Naive thymus-derived CD4-positive, alpha-beta T cell (primary cell): ENCODE measurements at places on chromosomes 4 and X. TPM values are rescaled to one million over a fixed set of nuclear protein-coding genes. Genes with fewer than 3 reads are reported as not detected.

DNA sequence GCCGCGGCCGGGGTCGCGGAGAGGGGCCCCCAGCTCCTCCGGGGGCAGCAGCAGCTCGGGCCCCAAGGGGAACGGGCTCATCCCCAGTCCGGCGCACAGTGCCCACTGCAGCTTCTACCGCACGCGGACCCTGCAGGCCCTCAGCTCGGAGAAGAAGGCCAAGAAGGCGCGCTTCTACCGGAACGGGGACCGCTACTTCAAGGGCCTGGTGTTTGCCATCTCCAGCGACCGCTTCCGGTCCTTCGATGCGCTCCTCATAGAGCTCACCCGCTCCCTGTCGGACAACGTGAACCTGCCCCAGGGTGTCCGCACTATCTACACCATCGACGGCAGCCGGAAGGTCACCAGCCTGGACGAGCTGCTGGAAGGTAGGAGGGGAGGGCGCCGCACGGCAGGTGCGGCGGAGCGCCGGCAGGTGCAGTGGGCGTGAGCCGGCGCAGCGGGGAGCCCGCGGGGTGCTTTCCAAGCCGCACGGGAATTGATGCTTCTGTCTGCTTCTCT lies 886 bp downstream of the DCLK2 start:
- no peak for DNase-seq

GRCh38 chr4:1409079-1409478 lies 2.8 kb upstream of the NKX1-1 start:
- DNase-seq = no peak

DNA sequence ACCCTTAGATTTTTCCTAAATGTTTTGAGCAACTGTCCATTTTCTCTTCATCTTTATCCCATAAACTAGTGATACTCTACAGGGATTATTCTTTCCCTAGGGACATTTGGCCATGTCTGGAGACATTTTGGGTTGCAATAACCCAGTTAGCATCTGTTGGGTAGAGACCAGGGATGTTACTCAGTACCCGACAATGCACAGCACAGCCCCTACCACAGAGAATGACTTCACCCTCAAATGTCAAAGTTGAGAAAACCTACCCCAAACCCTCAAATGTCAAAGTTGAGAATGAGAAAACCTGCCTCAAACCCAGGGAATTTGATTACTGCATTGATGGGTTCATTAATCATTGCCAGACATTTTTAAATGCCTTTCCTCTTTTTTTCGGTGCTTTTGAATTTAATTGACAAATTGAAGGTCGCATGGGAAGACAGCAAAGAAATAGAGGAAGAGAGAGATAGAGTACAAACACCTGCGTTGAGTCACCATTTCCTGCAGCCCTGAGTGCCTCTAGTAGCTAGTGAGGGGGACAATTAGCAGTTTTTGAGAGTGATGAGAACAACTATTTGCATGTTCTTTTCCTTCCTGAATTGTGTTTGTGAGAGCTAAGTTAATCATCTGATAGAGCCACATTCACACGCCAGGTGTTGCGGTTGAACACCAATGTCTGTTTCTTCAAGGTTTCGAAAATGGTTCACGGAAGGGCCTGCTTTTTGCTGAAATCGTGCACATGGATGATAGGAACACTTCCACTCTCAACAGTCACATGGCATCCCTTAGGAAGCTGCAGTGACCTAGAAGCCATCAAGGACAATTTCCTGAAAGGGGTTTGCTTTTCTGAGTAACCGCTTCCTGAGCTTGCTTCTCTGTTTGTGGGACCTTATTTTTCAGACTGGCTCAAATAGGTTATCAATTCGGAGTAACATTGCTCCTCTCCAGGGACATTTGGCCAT lies 203.9 kb upstream of the VCX3A start:
- DNase-seq = peak; percentile 0

GRCh38 chr4:101806914-101807313 lies 16.4 kb downstream of the BANK1 start:
- DNase-seq = no peak

DNA sequence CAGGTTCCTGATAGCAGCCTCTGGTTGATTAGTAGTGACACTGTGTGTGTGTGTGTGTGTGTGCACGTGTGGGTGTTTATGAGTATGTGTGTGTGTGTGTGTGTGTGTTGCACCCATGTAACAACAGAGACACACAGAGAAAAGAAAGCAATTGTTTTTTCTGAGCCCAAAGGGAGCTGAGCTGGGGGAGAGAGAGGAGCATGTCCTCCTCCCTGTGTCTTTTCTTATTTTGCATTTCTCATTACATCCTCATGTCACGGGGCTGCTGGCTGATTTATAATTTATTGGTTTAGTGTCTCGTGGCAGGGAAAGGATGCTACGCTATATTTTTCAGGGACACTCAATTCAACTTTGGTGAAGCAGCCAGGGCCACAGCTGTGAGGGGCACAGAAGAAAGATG lies 511.4 kb downstream of the BCOR start:
- no peak for DNase-seq

DNA sequence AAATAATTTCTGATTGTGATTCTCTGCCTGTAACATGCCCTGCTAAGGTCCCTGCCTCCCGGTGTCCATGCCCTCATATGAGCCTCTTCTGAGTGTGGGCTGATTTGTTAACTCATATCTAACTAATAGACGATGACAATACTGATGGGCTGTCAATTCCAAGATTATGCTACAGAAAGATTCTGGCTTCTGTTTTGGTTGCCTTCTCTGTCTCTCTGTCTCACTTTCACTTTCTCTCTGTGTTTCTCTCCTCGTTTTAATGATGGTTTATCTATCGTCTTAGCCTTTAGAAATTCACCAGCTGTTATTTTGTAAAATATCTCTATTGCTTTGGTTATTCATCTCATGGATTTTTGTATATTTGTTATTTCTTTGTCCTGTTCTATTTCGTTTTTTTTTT lies 312.5 kb upstream of the ANXA10 start:
- DNase-seq = no peak

- DNase-seq = no peak
Observed at GRCh38 chr4:87045234-87045558, 110.4 kb downstream of the AFF1 start.

GRCh38 chrX:133745349-133745748 lies 240.0 kb downstream of the GPC3 start:
- DNase-seq = peak; percentile 30

DNA sequence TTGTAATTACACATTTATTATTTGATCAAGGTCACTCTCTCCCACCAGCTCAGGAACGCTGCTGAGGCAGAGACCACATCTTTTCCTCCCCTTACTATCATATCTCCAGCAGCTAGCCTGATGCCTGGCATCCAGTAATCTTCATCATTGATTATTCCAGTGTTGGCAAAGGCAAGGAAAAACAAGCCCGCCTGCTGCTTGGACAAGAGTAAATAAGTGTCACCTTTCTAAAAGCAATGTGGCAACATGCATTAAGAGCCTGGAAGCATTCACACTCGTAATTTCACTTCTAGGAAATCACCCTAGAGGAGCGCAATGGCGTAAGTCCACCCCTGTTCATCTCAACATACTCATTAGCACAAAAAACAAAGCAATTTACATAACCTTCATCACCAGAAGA lies 54.8 kb downstream of the APLN start:
- DNase-seq = no peak

GRCh38 chr4:110614173-110614963 lies 8.5 kb downstream of the PITX2 start:
- no peak for DNase-seq

DNA sequence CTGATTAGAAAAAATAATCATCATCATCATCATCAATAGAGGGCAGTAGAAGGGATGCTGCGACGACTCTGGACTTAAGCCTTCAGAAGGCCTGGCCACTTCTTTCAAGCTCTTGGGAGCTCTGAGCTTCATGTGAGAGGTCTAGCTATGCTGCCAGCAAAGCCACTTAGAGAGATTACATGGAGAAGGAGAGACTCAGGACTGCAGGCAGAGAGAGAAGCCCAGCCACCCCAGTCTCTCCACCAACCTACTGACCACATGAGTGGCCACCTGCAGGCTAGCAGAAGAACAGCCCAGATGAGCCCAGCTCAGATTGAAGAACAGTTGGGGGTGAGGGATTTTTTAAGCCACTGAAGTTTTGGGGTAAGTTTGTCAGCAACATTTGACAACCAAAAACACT lies 17.1 kb upstream of the TMEM150C start:
- no peak for DNase-seq

GRCh38 chr4:105483840-105484239 lies 10.0 kb upstream of the PPA2 start:
- no peak for DNase-seq

- no peak for DNase-seq
Observed at GRCh38 chr4:41888687-41889074, 46.5 kb upstream of the TMEM33 start.

DNA sequence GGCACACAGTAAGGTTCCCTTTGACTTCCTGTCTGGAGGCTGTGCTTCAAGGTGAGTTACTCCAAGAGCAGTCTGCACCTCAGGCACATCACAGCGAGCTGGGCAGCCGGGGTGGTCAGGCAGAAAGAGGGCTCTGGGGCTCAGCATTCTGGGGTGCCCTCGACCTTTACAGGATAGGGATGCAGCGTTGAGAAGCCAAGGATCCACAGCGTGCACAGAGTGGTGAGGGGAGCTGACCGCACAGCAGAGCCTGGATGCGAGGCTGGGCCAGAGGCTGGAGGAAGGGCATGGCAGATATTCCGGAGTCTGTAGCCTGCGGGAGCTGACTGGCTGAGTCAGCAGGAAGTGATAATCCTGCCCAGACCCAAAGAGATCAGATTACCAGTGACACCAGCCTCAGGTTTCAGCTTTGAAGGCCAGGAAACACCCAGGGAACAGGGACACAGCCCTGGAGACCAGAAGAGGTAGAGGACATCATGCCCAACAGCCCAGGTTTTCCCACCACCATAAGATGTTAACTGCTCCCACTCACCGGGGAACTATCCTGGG lies 38.4 kb upstream of the PDLIM3 start:
- DNase-seq = no peak

DNA sequence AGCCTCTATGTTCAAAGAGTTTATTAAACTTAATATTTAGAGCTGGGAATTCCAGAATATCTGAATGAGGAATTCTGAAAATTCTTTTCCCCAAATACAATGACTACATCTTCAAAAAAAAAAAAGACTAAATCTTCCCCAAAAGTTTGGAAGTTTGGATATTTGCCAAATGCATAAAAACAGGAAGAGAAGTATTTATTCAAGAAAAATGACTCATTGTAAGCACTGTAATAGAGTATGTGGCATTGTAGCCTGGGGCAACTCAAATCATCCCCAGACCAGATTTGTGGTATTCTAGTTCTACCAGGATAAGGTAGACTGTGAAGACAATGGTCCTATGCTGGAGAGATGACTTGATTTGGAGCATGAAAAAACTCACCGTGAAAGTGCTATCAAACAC lies 78.5 kb upstream of the PDHA2 start:
- no peak for DNase-seq

DNA sequence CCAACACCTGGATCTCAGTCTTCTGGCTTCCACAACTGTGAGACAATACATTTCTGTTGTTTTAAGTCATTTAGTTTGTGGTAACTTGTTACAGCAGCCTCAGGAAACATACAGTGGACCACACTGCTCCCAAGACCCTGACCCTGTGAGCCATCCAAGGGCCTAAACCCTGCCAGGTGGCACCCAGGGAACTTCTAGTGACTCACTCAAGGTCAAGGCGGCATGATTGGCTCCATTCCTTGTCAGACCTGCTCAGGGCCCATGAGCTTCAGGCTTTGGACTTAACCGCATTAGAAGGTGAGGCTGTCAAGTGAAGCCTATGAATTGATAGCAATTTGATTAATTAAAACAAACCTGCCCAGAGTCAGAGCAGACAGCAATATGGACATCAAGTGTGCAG lies 165.7 kb upstream of the MAMLD1 start:
- no peak for DNase-seq

DNA sequence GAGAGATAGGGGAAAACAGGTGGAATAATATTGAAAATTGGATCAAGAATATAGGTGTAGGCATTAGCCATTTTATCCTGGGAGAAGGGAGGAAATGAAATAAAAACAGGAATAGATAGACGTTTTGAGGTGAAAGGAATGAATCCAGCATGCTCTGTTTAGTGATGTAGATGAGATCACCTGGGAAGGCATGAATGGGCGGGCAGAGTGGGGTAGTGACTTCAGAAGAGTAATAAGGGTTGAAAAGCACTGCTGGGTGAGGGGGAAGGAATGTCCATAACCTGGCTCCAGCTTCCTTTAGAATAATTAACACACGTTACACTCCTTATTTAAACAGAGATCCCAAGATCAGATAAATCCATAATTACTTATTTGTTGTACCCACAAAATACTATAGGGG lies 191.1 kb upstream of the ANXA3 start:
- DNase-seq = no peak

DNA sequence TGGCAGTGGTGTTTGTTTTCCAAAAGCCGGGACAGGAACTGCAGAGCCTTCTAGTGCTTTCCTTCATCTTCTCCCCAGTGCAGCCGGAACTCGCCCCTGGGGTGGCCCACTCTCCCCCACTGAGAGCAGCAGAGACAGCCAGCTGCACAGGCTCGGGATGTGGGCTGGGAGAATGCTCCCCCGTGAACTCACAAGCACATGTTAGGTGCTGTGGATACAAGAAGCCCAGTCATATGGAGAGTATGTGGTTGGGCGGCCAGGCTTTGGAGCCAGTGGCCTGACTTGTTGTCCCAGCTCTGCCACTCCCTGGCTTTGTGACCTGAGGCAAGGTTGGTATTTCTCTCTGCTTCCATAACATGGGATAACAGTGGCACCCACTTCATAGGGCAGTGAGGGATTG lies 9.4 kb upstream of the KIAA0232 start:
- no peak for DNase-seq

GRCh38 chr4:174210952-174211490 lies 72.4 kb downstream of the FBXO8 start:
- no peak for DNase-seq

DNA sequence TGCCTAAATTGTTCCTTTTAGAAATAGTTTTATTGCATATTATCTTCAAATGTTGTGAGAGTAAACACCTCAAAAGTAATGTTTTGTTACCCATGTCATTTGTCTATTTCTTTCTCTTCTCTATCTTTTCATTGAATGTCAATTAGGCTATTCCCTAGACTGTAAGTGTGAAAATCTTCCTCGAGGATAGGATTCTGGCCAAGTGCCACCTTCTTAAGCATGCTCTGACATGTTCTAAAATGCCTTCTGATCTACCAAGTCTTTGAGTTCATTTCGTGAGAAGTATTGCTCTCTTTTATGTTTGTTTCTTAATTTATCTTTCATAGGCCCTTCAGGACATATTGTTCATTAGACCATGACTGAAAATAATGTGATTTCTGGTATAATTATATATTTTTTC lies 44.1 kb upstream of the TLL1 start:
- DNase-seq = no peak

GRCh38 chr4:121679267-121679666 lies 17.5 kb downstream of the ANXA5 start:
- no peak for DNase-seq

GRCh38 chr4:53645108-53645507 lies 53.8 kb upstream of the LNX1 start:
- no peak for DNase-seq

GRCh38 chrX:41184312-41184711 lies 99.1 kb downstream of the USP9X start:
- no peak for DNase-seq

NPY5R gene
- not detected for polyA plus RNA-seq

GPAT3 gene
- 1.5 TPM for polyA plus RNA-seq

TBX22 gene
- polyA plus RNA-seq = not detected

ABCG2 gene
- polyA plus RNA-seq = 0.26 TPM

LUZP4 gene
- polyA plus RNA-seq = not detected
